ENCODE measurements at places on chromosomes 3 and 15. TPM values are rescaled to one million over a fixed set of nuclear protein-coding genes. Genes with fewer than 3 reads are reported as not detected.

- no peak overlapping the region for H3K4me3 ChIP-seq
- H3K27me3 ChIP-seq, result no peaks in the 10 kb centered on the region
- no peak overlapping the region for H3K27ac ChIP-seq
- DNase-seq, result no peak
Measured at GRCh38 chr3:193837347-193837827, 244.4 kb downstream of the OPA1 start.

- peaks cover 8% of the 10 kb centered on the region for H3K4me1 ChIP-seq
- no peak for DNase-seq
- no peak overlapping the region for H3K27ac ChIP-seq
- H3K27me3 ChIP-seq, result no peaks in the 10 kb centered on the region
Measured at GRCh38 chr15:68335251-68335650, 57.7 kb downstream of the FEM1B start.

- DNase-seq, result no peak
- no peak overlapping the region for H3K27ac ChIP-seq
- H3K36me3 ChIP-seq, result no peaks in the 10 kb centered on the region
- no peaks in the 10 kb centered on the region for H3K27me3 ChIP-seq
Measured at GRCh38 chr3:190444576-190445145, 5.0 kb downstream of the TMEM207 start.

CCR8 gene
- total RNA-seq, result 0.29 TPM

VEPH1 gene
- total RNA-seq, result 143 TPM

Measured in left lung (tissue), 14 donors.